Ammon's horn (tissue), 1 donor: ENCODE measurements at places on chromosomes 3 and 15.

GRCh38 chr3:194458131-194458530, 28.7 kb downstream of the ATP13A3 start:
- DNase-seq: no peak

DNA sequence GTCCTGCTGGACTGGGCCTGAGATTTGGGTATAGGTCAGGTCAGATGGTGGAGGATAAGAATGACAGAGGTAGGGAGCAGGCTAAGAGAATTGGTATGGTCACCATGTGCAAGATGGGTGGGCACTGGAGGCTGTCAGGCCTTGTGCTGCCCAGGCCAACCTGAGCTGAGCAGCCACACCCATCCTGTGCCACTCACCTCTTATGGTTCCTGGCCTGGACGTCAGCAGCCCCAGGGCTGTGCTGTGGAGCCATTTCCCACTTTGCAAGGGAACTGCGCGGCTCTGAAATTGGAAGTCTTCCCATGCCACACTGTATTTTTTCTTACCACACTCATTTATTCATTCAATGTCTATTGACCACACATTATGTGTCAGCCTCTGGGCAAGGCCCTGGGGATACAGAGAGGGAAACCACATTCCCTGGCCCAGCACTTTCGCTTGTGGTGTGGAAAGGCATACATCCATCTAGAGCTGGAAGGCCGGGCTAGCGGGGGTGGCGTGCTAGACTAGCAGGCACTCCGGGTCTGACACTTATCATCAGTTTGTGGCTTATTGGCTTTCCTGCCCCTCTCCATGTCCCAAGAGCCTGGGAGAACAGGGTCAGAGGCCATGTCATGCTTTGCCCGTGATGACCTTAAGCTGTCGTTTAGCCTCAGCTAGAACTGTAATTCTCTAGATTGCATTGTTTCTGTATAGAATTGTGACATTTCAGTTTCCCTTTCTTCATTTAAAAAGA, 51.1 kb upstream of the POLG start:
- no peak for DNase-seq

DNA sequence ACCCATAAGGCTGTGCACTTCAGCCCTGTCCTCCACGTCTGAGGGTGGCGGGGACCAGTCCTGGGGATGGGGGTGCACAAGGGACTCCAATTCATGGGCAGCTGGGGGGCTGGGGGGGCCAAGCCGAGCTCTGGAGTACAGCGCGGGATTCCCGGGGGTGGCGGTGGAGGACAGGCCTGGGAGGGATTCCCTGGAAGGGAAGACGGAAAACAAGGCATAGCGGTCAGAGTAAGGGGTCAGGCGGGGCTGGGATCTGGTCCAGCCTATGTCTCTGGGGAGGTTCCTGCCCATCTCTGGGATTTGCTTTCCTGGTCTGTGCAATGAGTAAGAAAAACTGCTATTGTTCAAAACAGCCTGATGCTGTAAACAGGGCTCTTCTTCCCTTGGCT, 8.1 kb upstream of the IGDCC3 start:
- DNase-seq: no peak

GRCh38 chr3:13161021-13161759, 88.0 kb upstream of the IQSEC1 start:
- no peak for DNase-seq

- DNase-seq: no peak
Observed at GRCh38 chr3:165640970-165641369, 196.3 kb downstream of the BCHE start.

DNA sequence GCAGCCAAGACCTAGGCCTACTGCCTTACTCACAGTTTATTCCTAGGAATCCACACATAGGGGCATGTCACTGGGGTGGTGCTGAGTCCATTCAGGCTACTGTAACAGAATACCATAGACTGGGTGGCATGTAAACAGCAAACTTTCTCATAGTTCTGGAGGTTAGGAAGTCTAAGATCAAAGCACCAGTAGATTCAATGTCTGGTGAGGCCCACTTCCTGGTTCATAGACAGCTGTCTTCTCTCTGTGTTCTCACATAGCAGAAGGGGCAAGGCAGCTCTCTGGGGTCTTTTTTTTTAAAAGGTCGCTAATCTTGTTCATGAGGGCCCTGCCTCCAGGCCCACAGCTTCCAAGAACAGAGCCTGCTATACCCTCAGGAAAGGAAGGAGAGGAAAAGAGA, 113.9 kb upstream of the MANF start:
- no peak for DNase-seq

DNA sequence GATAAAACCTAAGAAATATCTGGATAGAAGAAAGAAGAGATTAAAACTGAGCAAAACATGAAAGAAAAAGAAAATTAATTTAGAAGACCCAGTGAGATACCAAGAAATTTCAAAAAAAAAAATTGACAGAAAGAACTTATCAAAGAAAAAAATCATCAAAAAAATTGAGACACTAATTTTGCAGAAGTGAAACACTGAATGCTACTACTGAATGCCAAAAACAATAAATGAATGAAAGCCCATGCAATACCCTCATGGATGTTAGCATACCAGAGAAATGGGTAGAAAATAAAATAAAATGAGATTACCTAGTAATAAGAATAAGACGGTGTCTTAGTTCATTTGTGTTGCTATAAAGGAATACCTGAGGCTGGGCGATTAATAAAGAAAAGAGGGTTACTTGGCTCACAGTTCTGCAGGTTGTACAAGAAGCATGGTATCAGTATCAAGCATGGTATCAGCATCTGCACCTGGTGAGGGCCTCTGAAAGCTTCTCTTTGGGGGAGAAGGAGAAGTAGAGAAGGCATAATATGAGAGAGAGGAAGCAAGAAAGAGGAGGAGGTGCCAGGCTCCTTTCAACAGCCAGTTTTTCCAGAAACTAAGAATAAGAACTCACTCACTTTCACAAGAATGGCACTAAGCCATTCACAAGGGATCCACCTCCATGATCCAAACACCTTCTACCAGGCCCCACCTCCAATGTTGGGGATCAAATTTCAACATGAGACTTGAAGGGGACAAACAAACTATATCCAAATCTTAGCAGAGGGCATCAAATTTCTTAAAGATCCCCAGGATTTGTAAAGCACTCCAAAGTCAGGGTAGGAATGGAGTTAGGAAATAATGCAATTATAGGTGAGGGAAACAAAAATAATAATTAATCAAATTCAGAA, 73.2 kb downstream of the BTLA start:
- DNase-seq: no peak

DNA sequence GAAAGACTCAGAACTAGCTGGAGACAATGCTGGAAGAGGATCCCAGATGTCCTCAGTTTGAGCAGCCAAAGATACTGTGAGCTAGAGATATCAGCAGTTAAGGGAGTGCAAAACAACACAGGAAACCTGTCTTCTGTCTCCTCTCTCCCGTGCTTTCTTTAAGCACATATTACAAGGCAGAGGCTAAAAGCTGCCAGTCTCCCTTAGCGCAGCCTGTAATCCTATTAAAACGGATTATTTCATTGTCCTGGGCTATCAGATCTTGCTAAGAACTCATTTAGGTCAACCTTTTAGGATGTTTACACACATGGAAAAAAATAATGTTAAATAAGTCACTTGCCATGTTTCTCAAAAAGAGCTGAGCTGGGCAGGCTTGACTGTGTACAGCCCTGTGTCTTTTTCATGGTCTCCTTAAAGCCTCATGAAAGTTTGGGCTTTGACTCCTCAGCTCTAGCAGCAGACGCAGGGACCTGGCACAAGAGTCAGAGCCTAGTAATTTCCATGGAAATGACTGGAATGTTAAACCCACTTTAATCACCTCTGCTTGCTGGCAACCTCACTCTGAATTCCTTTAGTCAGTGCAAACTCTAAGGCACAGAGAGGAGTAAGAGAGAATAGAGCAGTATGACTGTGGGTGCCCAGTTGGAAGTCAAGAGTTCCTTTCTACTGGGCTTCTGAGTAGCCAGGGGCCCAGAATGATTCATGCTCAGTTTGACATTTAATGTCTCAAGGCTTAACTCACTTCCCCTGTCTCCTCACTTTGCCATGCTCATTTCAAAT, 491.9 kb downstream of the NTRK3 start:
- DNase-seq: no peak

GRCh38 chr3:134353831-134354611, 20.2 kb downstream of the AMOTL2 start:
- DNase-seq: no peak

GRCh38 chr15:71391421-71392088, 276.3 kb downstream of the THSD4 start:
- no peak for DNase-seq

DNA sequence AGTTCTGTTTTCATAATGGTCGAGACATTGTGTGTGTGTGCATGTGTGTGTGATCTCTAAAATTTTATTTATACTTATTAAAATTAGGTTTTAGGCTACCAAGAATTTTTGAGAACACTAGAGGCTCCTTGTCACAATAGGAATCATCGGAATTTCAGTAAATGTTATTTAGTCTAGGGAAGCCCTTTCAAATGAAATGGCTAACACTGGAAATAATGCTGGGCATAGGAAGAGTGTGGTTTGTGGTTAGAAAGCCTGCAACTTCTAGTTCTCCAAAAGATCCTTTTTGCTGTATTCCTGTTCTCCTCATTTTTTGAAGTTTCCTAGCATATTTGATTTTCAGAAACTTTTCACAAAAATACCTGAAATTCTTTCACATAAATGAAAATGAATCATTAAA, 92.5 kb upstream of the MBNL1 start:
- DNase-seq: no peak

DNA sequence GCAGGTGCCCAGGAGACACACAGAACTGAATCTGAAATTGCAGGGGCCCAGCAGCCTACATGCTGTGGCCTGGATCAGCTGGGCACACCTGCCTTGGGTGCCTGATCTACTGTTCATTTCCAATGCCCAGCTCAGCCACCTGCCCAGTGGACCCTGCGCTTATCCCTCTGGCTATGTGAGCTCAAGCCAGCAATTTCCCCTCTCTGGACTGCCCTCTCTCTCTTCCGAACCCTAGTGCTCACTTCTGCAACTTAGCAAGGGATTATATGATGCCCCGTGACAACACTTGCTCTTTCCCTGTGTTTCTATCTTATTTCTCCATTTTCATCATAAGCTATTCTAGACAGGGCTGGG, 276.0 kb downstream of the UACA start:
- no peak for DNase-seq

DNA sequence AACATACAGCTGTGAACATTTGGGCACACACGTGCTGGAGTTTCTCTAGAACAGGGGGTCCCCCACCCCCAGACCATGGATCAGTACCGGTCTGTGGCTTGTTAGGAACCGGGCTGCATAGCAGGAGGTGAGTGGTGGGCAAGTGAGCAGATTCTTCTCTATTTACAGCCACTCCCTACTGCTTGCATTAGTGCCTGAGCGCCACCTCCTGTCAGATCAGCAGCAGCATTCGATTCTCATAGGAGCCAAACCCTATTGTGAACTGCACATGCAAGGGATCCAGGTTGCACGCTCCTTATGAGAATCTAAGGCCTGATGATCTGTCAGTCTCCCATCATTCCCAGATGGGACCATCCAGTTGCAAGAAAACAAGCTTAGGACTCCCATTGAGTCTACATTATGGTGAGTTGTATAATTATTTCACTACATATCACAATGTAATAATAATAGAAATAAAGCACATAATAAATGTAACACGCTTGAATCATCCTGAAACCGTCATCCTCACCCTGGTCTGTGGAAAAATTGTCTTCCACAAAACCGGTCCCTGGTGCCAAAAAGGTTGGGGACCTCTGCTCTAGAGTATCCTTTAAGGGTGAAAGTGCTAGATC, 25.8 kb downstream of the CHRM5 start:
- DNase-seq: no peak

DNA sequence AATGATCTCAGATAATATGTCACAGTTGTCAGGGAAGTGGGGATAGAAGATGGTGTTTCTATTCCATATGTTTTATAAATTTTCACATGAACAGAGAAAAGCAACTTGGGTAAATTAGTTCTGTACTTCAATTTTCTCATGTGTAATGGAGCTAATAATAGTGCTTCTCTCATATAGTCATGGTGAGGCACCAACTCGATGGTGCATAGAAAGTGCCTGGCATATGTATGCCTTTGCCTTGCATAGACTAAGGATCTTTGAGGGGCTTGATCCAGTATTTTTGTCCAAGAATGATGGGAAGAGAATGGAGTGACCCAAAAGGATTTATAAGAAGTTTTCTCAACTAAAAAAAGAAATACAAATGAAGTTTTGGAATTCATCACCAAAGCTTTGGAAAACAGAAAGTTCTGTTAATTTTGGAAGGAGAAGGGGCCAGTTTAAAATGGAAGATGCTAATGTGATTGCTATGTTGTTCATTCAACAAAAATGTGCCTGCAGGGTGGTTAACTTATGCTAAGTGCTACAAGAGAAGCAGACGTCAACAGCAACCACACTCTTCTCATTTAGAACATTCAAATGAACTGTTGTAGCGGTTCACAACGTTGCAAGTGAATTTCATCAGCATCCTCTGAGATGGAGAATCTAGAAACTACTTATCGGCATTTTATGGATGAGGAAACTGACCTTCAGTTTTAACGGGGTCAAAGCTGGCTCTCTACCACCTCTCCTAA, 86.1 kb downstream of the RTP4 start:
- DNase-seq: no peak

DNA sequence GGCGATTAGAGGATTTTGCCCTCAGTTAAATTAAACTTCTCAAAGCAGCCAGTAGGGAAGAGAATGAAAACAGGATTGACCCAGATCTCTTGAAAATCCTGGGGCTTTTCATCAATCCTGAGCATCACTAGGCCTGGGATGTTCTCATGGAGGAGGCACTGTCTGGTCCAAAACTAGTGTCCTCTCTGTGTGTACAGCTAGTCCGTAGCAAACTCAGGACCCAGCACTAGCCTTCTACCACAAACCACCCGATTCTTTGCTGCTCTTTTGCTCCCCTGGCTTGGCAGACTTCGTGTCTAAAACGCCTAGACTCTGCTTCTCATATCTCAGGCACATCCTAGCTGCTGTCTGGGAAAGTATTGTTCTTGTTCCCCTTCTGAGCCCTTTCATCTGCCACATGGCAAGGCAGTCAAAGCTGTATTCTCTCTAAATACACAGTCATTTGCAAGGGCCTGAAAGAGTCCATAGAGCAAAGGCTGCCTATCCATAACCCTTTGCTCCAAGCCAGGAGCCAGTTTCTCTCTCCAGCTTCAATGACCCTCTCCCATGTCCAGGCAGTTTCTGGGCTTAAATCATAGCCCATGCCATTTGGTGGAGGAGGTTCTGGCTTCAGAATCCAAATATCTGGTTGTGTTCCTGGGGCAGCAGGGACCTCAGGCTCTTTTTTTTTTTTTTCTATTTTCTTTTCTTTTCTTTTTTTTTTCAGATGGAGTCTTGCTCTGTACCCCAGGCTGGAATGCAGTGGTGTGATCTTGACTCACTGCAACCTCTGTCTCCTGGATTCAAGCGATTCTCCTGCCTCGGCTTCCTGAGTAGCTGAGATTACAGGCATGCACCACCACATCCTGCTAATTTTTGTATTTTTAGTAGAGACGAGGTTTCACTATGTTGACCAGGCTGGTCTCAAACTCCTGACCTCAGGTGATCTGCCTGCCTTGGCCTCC, 52.4 kb downstream of the CDC25A start:
- DNase-seq: peak; percentile 13

GRCh38 chr3:172669021-172669420, 41.8 kb downstream of the NCEH1 start:
- DNase-seq: no peak

- DNase-seq: no peak
Observed at GRCh38 chr3:13497386-13497785, 17.3 kb downstream of the HDAC11 start.

GRCh38 chr3:123743121-123743520, 141.0 kb downstream of the MYLK start:
- DNase-seq: no peak

GRCh38 chr3:55060896-55061719, 133.2 kb upstream of the LRTM1 start:
- no peak for DNase-seq

- no peak for DNase-seq
Observed at GRCh38 chr15:80706161-80706560, 11.1 kb downstream of the ABHD17C start.
